ENCODE measurements at places on chromosomes 4 and X. TPM values are rescaled to one million over a fixed set of nuclear protein-coding genes. Genes with fewer than 3 reads are reported as not detected.

The GLRA2 gene
- not detected for total RNA-seq

The TCP11X2 gene
- total RNA-seq, result not detected

The MAGEC2 gene
- not detected for total RNA-seq

The MED12 gene
- total RNA-seq, result 23.1 TPM

The HTN3 gene
- total RNA-seq, result not detected

The ANKRD37 gene
- total RNA-seq, result 20.0 TPM

The TMEM131L gene
- 21.2 TPM for total RNA-seq

The AFF2 gene
- total RNA-seq, result 0.15 TPM

The RBM46 gene
- not detected for total RNA-seq

The WDR17 gene
- 0.46 TPM for total RNA-seq

- DNase-seq, result no peak
Measured at GRCh38 chr4:86294883-86295282, 65.0 kb downstream of the MAPK10 start.

DNA sequence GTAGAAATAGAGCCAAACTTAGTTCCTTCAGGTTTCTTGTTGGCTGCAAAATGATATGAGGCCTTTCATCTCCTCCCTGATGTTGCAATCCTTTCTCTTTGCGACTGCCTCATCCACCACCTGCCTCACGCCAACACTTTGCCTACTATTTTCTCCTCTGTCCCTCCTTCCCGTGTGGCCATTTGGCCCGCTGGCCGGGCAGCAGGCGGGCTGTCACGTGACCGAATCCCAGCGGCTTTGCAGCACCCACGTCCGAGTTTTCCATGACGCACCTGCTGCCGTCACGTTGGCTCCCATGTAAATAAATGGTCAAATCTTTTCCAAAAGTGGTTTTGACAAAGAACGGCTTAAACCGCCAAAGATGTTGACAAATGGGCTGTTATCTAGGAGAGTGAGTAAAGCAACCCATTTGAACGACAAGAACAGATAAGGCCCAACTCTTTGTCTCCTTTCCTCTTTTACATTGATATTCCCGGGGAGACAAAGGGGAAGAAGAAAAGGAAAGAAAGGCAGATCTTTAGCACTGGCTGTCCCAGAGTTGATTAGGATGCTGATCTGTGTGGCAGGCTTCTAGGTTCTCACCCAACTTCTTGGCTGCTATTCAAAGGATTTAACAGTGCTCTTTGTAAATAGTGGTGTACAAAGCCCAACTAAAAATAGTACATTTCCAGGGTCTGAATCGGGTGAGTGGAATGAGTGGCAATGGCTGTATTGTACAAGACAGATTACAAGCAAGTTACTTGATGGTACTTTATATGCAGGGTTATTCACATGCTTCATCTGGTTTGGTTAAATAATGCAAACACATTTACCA lies 174.2 kb upstream of the JADE1 start:
- DNase-seq, result peak; percentile 55

DNA sequence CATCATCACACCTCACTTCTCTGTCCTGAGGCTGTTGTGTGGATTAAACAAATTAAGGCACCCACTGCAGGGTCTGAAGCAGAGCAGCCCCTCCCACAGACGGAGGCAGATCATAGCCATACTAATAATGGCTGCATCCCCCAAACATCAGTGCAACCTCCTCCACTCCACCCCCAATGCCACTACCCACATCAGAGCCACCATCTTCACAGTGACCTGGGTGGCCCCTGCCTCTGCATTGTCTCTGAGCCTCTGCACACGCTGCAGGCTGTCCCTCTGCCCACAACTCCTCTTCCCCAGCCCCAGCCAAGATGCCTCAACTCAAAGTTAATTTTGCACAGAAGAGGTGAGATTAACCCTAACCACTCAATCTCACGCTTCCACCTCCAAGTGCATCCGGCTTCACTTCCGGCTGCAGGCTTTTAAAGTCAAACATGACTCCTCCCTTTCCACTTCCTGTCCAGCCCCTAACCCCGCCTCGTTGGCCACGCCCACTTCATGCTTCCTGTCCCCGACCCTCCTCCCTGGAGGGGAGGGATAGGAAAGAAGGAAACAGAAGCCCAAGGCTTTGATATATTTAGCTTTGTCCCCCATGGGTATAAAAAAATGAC lies 22.7 kb downstream of the JAKMIP1 start:
- DNase-seq, result no peak

- peak; percentile 12 for DNase-seq
Measured at GRCh38 chrX:153816831-153817690, 13.3 kb downstream of the PDZD4 start.

GRCh38 chrX:130190801-130191200 lies 19.0 kb downstream of the RAB33A start:
- no peak for DNase-seq

GRCh38 chr4:122966201-122966600 lies 43.8 kb upstream of the NUDT6 start:
- DNase-seq, result no peak

DNA sequence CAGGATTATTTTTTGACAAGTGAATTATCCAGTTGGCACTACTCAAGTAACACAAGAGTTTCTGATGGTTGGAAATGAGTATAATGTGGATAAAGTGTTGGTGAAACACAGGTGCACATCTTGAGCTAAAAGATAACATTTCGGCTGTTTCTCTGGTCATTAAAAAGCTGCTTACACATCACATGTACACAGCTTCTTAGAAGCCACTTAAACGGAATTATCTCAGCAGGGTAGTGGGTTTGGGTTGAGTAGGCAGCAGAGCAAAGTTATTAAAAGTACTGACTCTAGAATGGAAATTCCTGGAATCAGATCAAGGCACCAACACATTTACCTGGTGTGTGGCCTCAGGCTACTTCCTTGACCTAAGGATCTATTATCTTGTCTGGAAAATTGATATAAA lies 55.4 kb upstream of the RASSF6 start:
- DNase-seq, result no peak

DNA sequence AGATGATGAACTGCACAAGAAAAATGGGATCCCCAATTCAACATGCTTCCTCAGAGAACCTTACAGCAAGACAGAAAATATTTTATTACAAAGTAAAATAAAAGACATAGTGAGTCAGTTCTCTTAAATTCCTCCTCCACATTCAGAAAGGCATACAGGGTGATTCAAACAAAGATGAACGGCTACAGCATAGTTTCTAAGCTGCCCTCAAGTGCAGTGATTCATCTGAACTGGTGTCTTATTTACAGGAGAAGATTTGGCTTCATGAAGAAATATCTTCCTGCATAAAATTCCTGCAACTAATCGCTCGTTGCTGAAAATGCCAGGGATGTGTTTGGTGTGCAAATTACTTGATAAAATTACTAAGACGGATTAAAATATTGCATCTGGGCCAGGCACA lies 103.6 kb downstream of the PRKX start:
- no peak for DNase-seq

DNA sequence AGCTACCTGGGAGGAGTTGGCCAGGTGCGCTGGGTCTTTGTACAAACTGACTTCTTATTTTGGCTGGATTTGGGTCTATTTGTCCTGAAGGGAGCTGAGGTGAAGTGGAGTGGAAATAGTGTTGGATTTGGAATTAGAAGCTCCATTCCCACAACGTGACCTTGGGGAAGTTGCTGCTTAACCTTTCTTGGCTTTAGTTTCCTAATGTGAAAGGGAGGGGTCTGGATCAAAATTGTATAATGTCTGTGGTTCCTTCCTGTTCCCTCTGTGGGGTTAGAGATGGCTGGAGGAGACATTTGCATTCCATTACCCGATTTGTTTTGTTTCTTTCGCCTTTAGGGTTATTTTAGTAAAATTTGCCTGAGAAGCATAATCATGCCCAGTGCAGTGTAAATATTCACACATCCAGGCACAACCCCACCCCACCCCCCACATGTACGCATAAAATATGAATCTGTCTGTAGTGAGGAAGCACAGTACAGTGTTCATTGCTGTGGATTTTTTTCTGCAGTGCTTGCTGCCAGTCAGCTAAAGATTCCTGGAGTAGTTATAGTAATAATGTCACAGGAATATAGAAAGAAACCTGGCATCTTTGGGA lies 21.5 kb downstream of the JADE1 start:
- no peak for DNase-seq

DNA sequence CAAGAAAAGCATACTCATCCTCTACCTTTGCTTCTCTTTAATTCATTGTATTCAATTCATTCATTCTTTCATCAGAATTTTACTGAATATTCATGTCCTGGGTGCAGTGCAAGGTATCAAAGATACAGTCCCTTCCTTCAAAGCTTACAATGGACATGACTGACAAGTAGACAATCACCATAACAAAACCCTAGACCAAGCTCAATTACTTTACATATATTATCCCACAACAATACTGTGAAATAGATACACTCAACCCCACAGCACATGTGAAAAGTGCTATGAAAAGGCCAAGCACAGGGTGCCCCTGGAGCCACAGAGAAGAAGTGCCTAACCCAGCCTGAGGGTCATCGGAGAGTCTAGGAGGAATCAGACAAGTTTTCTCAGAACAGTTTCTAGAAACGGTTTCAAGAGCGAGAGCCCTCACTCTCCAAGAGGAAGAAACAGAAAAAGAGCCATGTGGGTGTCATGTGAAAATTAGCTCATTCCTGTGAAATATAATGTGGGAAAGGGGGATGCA lies 15.3 kb downstream of the AMBN start:
- no peak for DNase-seq

DNA sequence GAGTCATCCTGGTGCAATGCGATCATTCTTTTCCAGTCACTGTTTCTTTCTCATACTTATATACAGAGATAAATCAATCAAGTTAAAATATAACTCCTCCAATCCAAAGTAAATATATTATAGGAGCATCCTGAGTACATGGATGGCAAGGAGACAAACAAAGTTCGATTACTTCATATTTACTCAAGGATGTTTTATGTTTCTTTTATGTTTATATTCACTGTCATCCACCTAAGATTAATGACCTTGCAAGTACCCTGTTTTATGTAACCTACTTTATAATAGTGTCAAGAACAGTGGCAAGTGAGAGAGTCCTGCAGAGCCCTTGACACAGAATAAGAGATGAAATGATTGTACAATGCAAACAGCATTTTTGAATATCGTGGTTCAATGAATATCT lies at the start of gene UGT2B11:
Gene UGT2B11, minus strand, starts transcription at position 33 of the 400 bp plus-strand sequence. Its CDS starts 26 bp downstream, at position 7.
- no peak for DNase-seq

- DNase-seq, result no peak
Measured at GRCh38 chr4:153518637-153519389, 52.7 kb downstream of the TMEM131L start.

DNA sequence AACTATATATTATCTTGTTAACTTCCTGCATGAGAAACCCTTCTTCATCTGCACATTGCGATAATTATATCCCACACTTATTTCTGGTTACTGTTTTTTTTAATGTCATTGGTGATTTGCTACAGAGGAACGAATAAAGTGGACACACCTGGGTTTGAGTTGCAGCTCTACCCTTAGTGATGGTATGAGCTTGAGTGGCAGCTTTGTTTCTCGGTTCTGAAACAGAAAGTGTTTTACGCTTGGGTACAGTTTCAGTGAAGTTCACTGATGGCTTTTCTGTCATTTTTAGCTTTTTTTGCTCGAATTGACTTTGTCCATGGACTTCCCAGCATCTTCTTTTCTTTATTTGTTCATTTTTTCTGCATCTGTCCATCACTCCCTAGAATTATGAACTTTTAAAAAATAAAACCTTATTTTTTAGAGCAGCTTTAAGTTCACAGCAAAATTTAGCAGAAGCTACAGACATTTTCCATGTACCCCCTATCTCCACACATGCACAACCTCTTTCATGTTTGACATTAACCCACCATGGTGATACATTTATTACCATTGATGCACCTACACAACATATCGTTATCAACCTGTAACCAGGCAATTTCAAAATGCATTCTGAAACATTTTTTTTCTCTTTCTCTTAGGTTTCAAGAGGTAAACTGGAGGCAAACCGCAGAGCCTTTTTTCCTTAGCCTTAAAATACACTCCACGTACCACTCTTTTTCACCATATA lies 1041.6 kb upstream of the PRKX start:
- no peak for DNase-seq

DNA sequence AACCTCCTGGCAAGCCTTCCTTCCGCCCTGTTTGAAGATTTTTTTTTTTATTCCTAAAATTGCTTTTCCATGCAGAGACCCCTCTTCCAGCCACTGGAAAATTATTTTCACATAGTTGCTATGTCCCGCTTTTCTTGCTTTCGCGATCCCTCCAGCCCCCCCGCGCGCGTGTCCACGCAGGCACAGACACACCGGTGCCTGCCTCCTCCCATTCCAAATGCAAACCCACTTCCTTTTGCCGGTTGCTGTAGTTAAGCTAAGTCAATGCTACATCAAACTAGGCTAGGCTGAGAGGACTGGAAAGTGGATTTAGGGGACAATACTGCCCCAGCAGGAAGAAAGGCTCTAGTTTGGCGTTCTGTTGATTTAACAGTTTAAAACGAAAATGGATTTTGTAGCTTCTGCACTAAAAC lies 111.0 kb downstream of the DHX15 start:
- DNase-seq, result no peak

DNA sequence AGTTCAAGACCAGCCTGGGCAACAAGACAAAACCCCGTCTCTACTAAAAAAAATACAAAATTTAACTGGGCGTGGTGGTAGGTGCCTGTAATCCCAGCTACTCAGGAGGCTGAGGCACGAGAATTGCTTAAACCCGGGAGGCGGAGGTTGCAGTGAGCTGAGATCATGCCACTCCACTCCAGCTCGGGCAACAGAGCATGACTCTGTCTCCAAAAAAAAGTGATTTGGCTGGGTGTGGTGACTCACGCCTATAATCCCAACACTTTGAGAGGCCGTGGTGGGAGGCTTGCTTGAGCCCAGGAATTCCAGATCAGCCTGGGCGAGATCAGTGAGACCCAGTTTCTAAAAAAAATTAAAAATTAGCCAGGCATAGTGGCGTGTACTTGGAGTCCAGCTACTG lies 4.1 kb downstream of the OPHN1 start:
- DNase-seq, result no peak
